ENCODE measurements at places on chromosomes 6 and 20.

- no peak overlapping the region for H3K4me3 ChIP-seq
- H3K27ac ChIP-seq = no peak overlapping the region
- peaks cover 2% of the 10 kb centered on the region for H3K4me1 ChIP-seq
- no peaks in the 10 kb centered on the region for H3K36me3 ChIP-seq
These were observed 99.8 kb downstream of the SNAP25 start for GRCh38 chr20:10318291-10319024.

DNA sequence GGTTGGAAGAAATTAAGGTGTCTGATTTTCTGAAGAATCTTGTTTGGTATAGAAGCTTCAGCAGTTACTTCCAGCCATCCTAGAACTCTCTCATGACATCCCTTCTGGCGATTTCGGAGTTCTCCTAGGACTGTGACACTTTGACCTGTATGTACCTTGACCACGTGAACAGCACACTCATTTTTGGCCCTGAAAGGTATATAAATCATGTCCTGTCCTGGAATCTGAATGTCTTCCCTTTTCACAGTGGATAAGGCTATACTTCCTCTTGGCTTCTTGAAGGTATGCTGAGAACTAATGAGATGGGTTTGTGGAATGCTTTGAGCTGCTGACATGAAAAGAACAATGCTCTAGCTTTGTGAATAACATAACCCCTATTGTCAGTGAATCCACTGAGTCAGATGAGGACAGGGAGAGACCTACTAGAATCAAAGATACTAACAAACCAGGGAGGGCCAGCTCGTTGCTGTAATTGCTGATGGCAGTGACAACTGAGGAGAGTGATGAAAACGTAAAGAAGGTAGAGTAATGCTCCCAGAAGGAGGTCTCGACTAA lies 6.0 kb upstream of the ZDHHC14 start:
- no peak for DNase-seq
- no peaks in the 10 kb centered on the region for H3K36me3 ChIP-seq
- peaks cover 32% of the 10 kb centered on the region for H3K27me3 ChIP-seq
- peaks cover 11% of the 10 kb centered on the region for H3K4me1 ChIP-seq
- H3K27ac ChIP-seq = no peak overlapping the region

DNA sequence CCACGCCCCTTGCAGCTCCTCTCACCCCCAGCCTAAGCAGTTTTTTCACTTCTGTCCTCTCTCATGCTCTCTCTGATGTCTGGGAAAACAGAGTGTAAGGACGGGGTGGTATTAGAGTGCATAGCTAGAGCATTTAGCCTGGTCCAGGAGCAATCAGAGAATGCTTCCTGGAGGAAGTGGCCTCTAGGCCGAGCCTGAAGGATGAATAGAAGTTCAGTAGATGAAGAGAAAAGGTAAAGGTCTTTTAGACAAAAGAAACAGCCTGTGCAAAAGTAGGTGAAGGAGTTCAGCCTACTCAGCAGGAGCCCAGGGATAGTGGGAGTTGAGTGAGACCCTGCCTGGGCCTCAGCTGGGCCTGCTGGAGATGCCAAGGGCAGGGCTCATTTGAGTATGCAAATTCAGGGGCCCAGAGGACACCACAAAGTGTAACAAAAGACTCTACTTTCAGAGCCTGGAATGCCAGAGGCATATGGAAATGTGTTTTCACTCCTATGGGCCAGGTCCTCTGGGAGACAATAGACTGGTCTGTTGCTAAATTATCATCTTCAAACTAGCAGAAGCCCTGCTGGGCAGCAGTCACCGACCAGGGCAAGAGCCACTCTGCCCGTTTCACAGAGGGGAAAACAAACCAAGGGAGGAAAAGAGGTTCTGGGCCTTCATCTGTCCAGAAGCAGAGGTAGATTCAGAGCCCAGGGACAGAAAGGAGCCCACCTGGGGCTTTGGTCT lies 19.7 kb upstream of the TM9SF4 start:
- H3K4me1 ChIP-seq = peaks cover 14% of the 10 kb centered on the region
- no peak overlapping the region for H3K27ac ChIP-seq
- no peaks in the 10 kb centered on the region for H3K36me3 ChIP-seq
- H3K4me3 ChIP-seq = no peak overlapping the region

GRCh38 chr6:34157851-34158250 lies 12.0 kb upstream of the GRM4 start:
- no peak overlapping the region for H3K27ac ChIP-seq
- H3K4me1 ChIP-seq = peaks cover 2% of the 10 kb centered on the region
- no peak overlapping the region for H3K4me3 ChIP-seq
- peaks cover 35% of the 10 kb centered on the region for H3K27me3 ChIP-seq
- H3K36me3 ChIP-seq = no peaks in the 10 kb centered on the region

DNA sequence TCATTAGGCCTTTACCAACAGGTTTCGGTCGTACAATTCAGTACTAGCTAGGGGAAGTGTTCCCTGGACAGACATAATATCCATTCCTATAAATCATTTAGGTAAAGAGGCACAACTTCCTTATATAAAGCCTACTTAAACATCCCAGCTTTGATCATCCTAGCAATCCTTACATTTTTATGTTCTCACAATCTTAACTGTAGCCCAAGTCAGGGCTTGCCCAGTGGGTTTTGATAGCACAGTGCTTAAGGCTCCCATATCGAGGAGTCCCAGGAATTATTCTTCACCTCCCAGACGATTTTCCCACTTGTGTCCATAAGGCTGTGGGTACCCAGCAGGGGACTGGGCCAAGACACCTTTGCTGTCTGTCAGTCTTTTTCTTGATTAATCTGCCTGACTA lies 63.2 kb downstream of the E2F3 start:
- peaks cover 22% of the 10 kb centered on the region for H3K4me1 ChIP-seq
- no peak overlapping the region for H3K4me3 ChIP-seq
- no peaks in the 10 kb centered on the region for H3K27me3 ChIP-seq
- peaks cover 55% of the 10 kb centered on the region for H3K36me3 ChIP-seq

GRCh38 chr20:33601861-33602260 lies 60.3 kb upstream of the C20orf144 start:
- no peak for DNase-seq
- H3K36me3 ChIP-seq = peaks cover 7% of the 10 kb centered on the region
- H3K27me3 ChIP-seq = no peaks in the 10 kb centered on the region

- no peak for DNase-seq
- no peaks in the 10 kb centered on the region for H3K36me3 ChIP-seq
- no peak overlapping the region for H3K27ac ChIP-seq
- H3K27me3 ChIP-seq = peaks cover 2% of the 10 kb centered on the region
- no peaks in the 10 kb centered on the region for H3K4me1 ChIP-seq
These were observed 197.3 kb downstream of the CENPW start for GRCh38 chr6:126537061-126537816.

- no peak for DNase-seq
- no peak overlapping the region for H3K27ac ChIP-seq
- no peaks in the 10 kb centered on the region for H3K4me1 ChIP-seq
These were observed 859 bp upstream of the BIRC7 start for GRCh38 chr20:63234693-63235398.

GRCh38 chr6:27500177-27500576 lies 27.3 kb upstream of the ZNF184 start:
- no peak for DNase-seq
- H3K4me3 ChIP-seq = no peak overlapping the region

- H3K4me3 ChIP-seq = no peak overlapping the region
- no peak overlapping the region for H3K27ac ChIP-seq
- peaks cover 19% of the 10 kb centered on the region for H3K27me3 ChIP-seq
- DNase-seq = no peak
These were observed 37.2 kb upstream of the TRIM27 start for GRCh38 chr6:28960846-28961500.

DNA sequence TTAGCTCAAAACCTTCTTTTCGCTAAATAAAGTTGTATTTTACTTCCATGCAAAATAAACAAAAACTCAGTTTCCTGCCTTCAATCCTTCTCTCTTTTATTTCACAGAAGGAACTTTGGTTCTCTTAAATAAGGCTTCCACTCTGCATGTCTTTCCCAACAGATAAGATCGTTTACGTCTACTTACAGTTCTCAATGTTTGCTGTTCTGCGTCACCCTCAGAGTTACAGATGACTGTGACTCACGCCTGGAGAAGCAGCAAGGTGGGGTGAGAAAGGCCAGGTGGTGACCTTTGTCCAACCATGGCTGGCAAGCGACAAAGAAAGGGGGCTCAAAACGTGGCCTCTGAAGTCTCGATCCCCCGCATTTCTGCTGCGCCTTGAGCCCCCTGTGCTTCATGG lies 51.4 kb upstream of the RPS6KA2 start:
- no peak overlapping the region for H3K4me3 ChIP-seq
- H3K4me1 ChIP-seq = peaks cover 2% of the 10 kb centered on the region
- no peak for DNase-seq
- H3K27me3 ChIP-seq = peaks cover 2% of the 10 kb centered on the region

GRCh38 chr6:29071831-29072723 lies 15.0 kb downstream of the OR2B3 start:
- no peak for DNase-seq
- H3K4me3 ChIP-seq = no peak overlapping the region
- H3K4me1 ChIP-seq = no peaks in the 10 kb centered on the region
- no peak overlapping the region for H3K27ac ChIP-seq

- H3K27ac ChIP-seq = no peak overlapping the region
- H3K36me3 ChIP-seq = no peaks in the 10 kb centered on the region
- no peak overlapping the region for H3K4me3 ChIP-seq
These were observed 17.4 kb upstream of the HM13 start for GRCh38 chr20:31496761-31497295.

DNA sequence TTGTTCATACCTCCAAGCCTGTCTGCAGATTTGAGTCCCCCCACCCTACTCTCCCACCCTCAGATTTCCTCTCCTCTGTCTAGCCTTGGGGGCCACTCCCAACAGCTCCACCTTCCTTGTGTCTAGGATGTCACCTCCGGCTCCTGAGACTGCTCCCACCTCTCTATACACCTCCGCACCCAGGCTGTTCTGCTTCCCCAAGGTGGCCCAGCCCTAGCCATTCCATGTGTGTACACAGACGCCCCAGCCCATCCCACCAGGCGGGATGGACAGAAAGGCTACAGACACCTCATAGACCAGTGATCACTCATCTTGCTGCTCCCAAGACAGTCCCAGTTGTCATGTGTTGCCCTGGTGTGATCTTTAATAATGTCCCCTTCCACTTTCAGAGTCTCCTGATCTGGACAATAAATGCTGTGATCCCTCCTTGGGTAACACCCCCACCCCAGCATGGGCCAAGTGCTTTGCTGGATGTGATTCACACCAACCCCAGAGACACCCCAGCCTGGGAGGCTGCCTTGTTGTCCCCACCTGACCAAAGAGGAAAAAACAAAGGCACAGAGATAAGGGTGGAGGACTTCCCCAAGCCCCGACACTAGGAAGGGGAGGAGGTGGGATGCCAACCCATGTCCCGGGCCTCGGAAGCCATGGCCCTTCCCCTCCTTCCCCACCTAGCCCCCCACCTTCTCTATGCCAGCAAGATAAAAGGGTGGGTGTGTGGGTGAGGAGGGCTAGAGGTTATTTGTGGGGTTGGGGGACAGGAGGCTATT lies 36.1 kb downstream of the MDFI start:
- peaks cover 11% of the 10 kb centered on the region for H3K27me3 ChIP-seq
- H3K4me1 ChIP-seq = no peaks in the 10 kb centered on the region
- no peaks in the 10 kb centered on the region for H3K36me3 ChIP-seq
- H3K27ac ChIP-seq = no peak overlapping the region

- no peak overlapping the region for H3K27ac ChIP-seq
- peaks cover 2% of the 10 kb centered on the region for H3K4me1 ChIP-seq
- H3K27me3 ChIP-seq = peaks cover 3% of the 10 kb centered on the region
- no peak overlapping the region for H3K4me3 ChIP-seq
These were observed 166.5 kb downstream of the TSHZ2 start for GRCh38 chr20:53138454-53139262.

GRCh38 chr6:77073410-77073760 lies 389.9 kb downstream of the HTR1B start:
- DNase-seq = no peak
- no peaks in the 10 kb centered on the region for H3K27me3 ChIP-seq
- H3K27ac ChIP-seq = no peak overlapping the region
- no peaks in the 10 kb centered on the region for H3K36me3 ChIP-seq
- no peak overlapping the region for H3K4me3 ChIP-seq

- no peaks in the 10 kb centered on the region for H3K4me1 ChIP-seq
- H3K27ac ChIP-seq = no peak overlapping the region
- H3K36me3 ChIP-seq = no peaks in the 10 kb centered on the region
- no peaks in the 10 kb centered on the region for H3K27me3 ChIP-seq
- DNase-seq = no peak
- no peak overlapping the region for H3K4me3 ChIP-seq
These were observed 186.2 kb upstream of the GJE1 start for GRCh38 chr6:141946502-141946901.

- no peak for DNase-seq
- peak overlapping the region; percentile 49 for H3K4me3 ChIP-seq
- no peaks in the 10 kb centered on the region for H3K27me3 ChIP-seq
- H3K4me1 ChIP-seq = peaks cover 56% of the 10 kb centered on the region
These were observed 50.8 kb downstream of the GFOD1 start for GRCh38 chr6:13436399-13437217.

DNA sequence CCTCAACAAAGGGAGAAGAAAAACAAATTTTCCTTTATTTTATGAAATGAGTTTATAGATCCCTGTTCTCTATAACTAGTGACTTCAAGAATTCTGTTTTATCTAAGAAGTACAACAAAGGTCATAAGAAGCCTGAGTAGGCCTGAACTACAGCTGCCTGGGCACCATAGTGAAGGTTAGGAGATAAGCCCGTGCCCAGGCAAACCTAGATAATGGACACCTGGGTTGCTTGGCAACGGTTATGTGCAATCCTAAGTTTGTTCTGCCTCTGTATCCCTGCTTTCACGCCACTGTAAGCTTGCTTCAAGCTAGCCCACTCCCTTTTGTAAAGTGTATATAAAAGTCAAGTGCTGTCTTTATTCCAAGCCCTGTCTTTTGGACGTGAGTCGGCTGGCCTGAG lies 23.2 kb downstream of the SCGN start:
- no peak for DNase-seq
- peaks cover 10% of the 10 kb centered on the region for H3K27me3 ChIP-seq
- no peaks in the 10 kb centered on the region for H3K36me3 ChIP-seq
- no peak overlapping the region for H3K27ac ChIP-seq
- H3K4me3 ChIP-seq = no peak overlapping the region

DNA sequence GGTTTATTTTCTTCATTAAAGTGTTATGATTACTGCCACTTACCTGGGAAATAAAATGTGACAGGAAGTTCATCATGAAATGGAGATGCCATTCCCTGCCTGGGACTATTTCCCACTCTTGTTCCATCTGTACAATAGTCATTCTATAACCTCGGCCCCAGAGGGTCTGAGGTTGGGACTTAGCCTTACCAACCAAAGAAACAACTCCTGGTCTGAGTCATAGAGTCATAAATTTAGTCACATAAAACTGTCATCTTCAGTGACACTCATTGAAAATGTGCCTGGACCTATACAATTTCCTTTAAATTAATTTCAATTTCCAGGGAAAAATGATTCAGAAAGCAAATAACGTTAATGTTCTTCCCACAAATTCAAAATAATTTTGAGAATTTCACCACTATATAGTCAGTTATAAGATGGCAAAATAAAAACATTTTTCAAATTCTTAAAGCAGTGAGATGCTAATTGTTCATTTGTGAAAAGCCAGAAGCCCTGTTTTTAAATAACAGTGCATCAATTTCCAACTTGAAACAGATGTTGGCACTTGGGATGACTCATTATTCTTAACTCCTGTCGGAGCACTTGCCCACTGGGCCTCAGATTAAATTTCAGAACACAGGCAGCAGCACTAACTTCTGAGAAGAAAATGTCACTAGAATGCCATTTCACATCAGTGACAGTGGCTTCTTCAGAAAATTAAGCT lies 201.2 kb upstream of the SMLR1 start:
- H3K4me3 ChIP-seq = no peak overlapping the region
- peaks cover 5% of the 10 kb centered on the region for H3K4me1 ChIP-seq
- no peaks in the 10 kb centered on the region for H3K27me3 ChIP-seq
- DNase-seq = no peak
- no peak overlapping the region for H3K27ac ChIP-seq
- H3K36me3 ChIP-seq = peaks cover 6% of the 10 kb centered on the region

- DNase-seq = no peak
- H3K27me3 ChIP-seq = no peaks in the 10 kb centered on the region
- H3K4me1 ChIP-seq = no peaks in the 10 kb centered on the region
- no peaks in the 10 kb centered on the region for H3K36me3 ChIP-seq
- no peak overlapping the region for H3K4me3 ChIP-seq
These were observed 739.9 kb downstream of the C6orf118 start for GRCh38 chr6:164569509-164569908.

All from activated naive CD8-positive, alpha-beta T cell treated with anti-CD3 and anti-CD28 coated beads, Interleukin-2, amount 10 ng/mL, durations not matched to agents 7 days and 5 days (primary cell).